Muscle of arm (tissue), 14 donors: ENCODE measurements at places on chromosomes 5 and 9. TPM values are rescaled to one million over a fixed set of nuclear protein-coding genes. Genes with fewer than 3 reads are reported as not detected.
A peak's percentile ranks its signal among the peaks of the same experiment; 100 is the strongest.

Gene CCDC69
- 111 TPM for polyA plus RNA-seq

GRCh38 chr5:116564312-116564711 lies 10.3 kb downstream of the SEMA6A start:
- no peak for DNase-seq

Gene BTNL3
- not detected for polyA plus RNA-seq

DNA sequence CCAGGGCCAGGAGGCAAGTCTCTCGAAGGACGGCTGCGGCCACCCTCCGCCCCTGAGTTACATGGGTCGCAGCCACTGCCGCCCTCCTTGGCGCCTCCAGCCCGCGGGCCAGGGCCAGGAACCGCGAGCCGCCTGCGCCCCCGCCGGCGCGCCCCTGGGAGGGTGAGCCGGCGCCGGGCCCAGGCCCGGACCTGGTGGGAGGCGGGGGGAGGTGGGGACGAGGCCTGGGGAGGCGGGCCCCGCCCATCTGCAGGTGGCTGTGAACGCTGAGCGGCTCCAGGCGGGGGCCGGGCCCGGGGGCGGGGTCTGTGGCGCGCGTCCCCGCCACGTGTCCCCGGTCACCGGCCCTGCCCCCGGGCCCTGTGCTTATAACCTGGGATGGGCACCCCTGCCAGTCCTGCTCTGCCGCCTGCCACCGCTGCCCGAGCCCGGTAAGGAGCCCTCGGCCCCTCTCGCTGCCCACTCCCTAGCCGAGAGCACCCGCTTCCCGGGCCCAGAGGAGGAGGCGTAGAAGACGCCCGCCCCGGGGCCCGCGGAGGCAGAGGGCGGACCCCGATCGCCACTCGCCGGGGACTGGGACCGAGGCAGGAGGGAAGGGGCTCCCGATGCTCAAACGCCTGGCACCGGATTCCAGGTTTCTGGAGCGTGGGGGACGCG lies at the start of gene ASS1:
Gene ASS1 (plus strand): TSS at position 397 of the 657 bp plus-strand sequence. CDS start 7,268 bp downstream, outside the sequence.
- DNase-seq, result peak; percentile 34

DNA sequence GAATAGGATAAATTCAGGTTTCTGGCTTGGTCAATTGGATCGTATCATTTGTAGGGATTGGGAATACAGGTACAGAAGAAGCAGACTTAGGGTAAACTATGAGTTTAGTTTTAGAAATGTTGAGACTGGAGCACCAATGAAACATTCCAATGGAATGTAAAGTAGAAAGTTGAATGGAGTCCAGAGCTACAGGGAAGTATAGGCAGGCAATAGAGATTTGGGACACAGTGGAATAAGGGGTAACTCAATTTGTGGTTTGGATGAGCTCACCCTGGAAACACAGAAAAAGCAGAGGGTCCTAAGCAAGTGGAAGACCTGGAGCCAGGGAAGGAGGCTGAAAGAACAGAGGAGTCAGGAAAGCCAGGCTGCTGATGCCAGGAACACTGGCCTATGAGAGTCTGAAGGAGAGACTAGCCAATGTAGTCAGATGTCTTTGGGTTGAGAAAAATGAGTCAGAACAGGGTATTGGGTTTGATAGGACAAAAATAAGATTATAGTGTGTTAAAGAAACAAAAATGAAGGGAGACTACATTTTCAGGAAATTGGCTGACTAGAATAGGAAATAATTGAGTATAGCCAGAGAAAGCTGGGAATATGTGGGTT lies 72.8 kb downstream of the STARD4 start:
- DNase-seq, result no peak

Gene SCGB3A2
- polyA plus RNA-seq, result not detected

- DNase-seq, result no peak
These were observed 54.5 kb downstream of the GALNT12 start for GRCh38 chr9:98861781-98862504.

GRCh38 chr5:69050214-69050613 lies 43.6 kb upstream of the SLC30A5 start:
- no peak for DNase-seq

GRCh38 chr9:89077519-89077918 lies 86.3 kb downstream of the S1PR3 start:
- DNase-seq, result no peak

DNA sequence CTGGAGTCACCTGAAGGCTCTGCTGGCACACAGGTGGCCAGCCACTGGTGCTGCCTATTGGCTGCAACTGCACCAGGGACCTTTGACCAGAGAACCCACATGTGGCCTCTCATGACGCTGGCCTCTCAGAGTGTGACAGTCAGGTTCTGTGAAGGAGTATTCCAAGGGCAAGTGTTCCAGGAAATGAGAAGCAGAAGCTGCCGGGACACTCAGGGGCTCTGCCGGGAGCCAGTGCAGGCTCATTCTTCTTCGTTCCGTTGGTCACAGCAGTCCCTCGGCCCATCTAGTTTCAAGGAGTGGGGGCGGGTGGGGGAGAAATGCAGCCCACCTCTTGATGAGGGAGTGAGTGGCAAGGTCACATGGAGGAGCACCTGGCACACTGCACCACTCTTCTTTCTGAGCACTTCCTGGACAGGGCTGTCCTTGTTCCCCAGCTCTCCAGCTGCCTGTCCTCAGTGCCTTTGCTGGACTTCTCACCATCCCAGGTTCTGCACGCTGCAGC lies 237.5 kb downstream of the GADD45G start:
- no peak for DNase-seq

DNA sequence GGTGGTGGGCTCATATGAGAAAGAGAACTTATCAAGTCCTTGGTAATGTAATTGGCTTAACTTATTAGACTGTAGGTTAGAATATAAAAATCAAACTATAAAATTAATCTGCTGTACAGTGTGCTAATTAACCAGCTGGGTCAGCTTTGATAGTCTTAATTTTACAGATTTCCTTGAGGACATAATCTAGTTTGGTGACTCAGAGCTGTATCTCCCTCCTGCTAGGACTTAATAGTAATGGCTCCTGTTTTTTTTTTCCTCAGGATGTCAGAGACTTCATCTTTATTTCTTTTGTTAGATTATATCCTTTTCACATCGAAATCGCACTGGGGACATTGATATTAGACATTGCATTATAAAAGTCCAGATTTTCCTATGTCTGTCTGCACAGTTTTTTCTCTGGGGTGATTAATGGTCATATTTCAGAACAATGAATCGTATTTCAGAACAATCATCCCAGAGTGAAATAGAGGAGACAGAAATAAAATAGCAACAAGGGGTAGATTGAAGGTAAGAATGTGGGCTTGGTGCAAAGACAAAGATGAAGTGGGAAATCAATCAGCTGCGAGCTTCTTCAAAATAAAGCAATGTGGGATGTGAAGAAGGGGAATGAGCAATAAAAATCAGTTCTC lies 346.4 kb upstream of the RIOK2 start:
- DNase-seq, result peak; percentile 38

DNA sequence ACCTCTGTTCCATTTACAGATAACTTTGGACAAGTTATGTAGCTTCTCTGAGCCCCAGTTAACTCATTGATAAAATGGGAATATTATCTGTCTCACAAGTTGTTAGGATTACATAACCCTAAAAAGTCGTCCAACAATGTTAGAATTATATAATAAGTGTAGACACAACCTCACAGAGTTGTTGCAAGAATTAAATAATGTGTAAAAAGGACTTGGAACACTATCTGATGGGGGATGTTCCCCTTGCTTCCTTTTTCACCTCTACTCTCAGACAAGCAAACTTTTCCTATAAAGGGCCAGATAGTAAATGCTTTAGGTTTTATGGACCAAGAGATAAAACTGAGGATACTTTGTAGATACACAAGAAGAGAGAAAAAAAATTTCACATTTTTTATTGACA lies 193.5 kb downstream of the GAPVD1 start:
- DNase-seq, result no peak

DNA sequence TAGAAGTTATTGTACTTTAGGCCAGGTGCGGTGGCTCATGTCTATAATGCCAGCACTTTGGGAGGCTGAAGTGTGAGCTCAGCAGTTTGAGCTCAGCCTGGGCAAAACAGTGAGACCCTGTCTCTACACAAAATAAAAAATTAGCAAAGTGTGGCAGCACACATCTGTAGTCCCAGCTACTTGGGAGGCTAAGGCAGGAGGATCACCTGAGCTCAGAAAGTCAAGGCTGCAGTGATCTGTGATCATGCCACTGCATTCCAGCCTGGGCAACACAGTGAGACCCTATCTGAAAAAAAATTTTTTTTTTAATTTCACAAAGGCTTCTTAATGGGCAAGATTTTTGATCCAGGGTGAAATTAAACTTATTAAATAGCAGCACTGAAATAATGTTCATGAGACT lies 92.8 kb downstream of the CDC42SE2 start:
- no peak for DNase-seq
